ENCODE measurements at places on chromosomes 16 and 17.

GRCh38 chr16:58020628-58021521 is 4.7 kb upstream of the MMP15 start:
- peak; percentile 34 for DNase-seq

GRCh38 chr17:50815400-50815799 is 20.0 kb upstream of the WFIKKN2 start:
- DNase-seq, result no peak

DNA sequence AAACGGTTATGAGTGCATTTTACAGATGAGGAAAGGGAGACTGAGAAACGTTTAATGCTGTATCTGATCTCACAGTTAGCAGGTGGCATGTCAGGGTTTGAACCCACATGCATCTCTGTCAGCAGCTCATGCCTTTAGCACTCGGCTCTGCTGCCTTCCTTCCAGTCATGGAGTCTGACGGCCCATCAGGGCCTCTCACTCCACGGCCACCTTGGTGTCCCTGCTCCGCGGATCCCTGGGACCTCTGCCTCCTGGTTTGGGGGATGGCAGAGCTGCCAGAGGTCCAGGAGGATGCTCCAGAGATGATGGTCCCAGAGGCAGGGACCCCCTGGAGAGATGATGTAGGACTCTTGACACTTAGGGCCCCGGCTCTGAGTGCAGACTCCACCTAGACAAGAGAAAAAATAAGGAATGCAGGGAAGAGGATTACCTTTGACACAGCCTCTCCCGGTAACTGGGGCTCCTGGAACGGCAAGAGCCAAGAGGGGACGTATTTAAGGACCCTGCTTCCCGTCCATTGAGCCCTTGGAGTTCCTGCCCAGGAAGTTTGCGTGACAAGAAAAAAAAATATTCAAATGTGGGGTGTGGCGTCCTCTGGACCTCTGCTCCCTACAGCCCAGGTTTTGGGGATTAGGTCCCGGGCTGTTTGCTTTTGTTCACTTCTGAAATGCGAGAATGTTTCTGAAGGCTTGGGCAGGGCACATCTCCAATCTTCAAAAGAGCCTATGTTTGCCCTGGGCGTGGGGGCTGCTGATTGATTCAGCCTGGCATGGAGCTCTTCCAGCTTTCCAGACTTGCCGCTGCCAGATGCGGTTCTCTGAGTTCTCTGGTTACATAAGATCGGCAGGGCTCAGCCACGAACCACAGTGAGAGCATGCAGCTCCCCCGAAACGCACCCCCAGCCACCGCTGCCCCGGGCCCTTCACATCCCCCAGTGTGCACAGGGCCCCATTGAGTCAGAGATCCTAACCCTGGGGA is at the start of gene ALDH3A1:
Gene ALDH3A1, minus strand, starts transcription at position 470 of the 978 bp plus-strand sequence. CDS start 3,169 bp downstream, outside the sequence.
- peak; percentile 9 for DNase-seq

- DNase-seq, result no peak
These were observed 3.8 kb upstream of the NAT9 start for GRCh38 chr17:74779948-74780400.

DNA sequence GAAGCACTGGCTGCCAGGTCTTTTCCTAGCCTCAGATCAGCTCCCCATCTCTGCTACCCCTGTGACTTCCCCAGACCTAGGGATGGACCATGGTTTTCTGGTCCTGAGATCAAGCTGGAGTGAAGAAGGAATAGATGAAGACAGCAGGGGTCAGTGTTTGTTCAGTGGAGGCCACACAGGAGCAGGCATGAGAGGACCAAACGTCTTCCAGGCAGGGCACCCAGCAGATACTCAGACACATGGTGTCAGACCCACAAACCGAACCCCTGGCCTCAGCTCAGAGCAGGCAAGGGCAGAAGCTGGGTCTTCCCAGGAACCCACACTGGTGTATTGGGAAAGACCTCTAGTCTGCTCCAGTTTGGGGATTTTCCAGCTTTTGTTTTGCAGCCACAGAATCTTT is 189.7 kb downstream of the IRX5 start:
- no peak for DNase-seq

- peak; percentile 100 for DNase-seq
These were observed at the start of the genes NUBP2 and SPSB3 for GRCh38 chr16:1782408-1783264. TSS of gene NUBP2 (plus strand) at chr16:1782960. CDS start at chr16:1783021, 61 bp downstream. TSS of gene SPSB3 (minus strand) at chr16:1782571. CDS start at chr16:1781483, 1,088 bp downstream.

- DNase-seq, result no peak
These were observed 497 bp downstream of the BCL7C start for GRCh38 chr16:30893417-30893743.

DNA sequence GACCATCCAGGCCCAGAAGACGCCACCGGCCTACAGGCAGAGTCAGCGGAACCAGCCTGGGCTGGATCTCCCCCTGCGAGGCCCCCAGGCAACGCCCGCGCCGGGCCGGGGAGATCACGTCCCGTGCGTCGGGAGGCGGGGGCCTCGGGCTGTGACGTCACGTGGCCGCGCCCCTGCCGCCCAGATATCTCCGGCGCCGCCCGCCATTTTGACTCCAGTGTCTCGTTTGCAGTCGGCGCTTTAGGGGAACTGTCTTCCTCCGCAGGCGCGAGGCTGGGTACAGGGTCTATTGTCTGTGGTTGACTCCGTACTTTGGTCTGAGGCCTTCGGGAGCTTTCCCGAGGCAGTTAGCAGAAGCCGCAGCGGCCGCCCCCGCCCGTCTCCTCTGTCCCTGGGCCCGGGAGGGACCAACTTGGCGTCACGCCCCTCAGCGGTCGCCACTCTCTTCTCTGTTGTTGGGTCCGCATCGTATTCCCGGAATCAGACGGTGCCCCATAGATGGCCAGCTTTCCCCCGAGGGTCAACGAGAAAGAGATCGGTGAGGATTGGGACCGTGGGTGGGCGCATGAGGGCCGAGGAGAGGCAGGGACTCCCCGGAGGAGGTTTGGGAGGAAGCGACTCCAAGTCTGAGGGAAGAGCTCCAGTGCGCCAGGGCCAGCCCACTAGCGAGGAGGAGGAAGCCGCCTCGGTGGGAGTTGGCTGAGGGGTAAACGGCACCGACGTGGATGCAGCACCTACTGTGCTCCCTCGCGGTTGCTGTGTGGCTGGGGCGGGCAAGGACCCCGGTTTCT is at the start of gene WSB1:
Gene WSB1, plus strand, starts transcription at position 217 of the 791 bp plus-strand sequence. Its CDS starts 282 bp downstream, at position 499.
- DNase-seq, result peak; percentile 91

GRCh38 chr16:12300945-12301500 is 324.5 kb downstream of the SNX29 start:
- DNase-seq, result no peak

DNA sequence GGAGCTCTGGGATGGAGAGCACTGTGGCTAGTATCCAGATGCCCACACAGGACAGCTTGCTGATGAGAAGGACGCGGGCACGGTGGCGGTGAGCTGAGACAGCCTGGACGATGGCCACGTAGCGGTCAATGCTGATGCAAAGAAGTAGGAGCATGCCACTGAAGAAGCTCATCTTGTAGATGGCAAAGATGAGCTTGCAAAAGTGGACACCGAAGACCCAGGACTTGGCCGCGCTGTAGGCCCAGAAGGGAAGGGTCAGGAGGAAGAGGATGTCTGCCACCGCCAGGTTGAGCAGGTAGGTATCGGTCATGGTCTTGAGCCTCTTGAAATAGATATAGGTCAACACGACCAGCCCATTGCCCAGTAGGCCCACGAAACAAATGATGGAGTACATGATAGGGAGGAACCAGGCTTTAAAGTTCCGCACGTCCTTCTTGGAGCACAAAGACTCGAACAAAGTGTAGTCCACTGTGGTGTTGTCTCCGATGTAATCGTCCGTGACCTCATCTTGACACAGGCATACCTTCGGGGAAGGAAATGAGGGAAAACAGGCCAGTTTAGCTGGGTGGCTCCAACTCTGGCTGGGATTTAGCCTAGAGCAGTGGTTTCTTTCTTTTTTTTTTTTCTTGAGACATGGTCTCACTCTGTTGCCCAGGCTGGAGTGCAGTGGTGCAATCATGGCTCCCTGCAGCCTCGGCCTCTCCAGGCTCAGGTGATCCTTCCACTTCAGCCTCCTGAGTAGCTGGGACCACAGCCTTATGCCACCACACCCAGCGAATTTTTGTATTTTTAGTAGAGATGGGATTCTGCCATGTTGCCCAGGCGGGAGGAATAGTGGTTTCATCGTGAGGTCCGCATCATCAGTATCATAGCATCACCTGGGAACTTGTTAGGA is 9.7 kb downstream of the CCR7 start:
- no peak for DNase-seq

GRCh38 chr16:80210787-80211186 is 330.0 kb upstream of the DYNLRB2 start:
- DNase-seq, result no peak

DNA sequence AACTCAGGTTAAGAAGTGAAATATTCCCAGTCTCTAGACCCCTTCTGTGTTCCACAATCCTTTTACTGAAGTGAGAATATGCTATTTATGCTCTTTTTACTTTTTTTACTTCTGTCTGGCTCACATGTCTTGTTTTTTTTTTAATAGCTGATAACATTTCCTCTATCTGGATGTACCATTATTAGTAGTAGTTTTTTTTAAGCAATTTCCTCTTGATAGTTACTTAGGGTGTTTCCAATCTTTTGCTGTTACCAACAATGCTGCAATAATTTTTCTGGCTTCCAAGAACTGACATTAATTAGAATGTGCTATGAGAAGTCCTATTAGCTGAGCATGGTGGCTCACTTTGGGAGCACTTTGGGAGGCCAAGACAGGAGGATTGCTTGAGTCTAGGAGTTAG is 32.0 kb downstream of the KSR1 start:
- DNase-seq, result no peak

DNA sequence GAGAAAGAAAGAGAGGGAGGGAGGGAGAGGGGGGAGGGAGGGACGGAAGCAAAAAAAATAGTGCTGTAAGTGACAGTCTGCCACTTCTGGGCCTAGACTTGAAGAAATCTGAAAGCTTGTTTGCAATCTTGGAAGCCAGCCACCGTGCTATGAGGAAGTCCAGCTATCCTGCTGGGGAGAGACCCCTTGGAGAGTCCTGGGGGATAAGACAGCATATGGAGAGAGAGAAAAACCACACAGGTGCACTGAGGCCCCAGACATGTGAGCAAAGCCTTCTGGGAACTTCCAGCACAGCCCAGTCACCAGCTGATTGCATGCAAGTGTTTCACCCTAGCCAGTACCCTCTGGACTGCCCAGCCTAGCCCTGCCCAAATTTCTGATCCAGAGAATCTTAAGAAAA is 12.6 kb upstream of the ALOX12B start:
- DNase-seq, result no peak
